Erythroblast (primary cell): ENCODE measurements at places on chromosomes 7 and 10.

GRCh38 chr7:153628825-153629224 lies 423.4 kb upstream of the DPP6 start:
- DNase-seq: no peak

GRCh38 chr7:35705932-35706461 lies 11.1 kb upstream of the HERPUD2 start:
- DNase-seq: no peak

DNA sequence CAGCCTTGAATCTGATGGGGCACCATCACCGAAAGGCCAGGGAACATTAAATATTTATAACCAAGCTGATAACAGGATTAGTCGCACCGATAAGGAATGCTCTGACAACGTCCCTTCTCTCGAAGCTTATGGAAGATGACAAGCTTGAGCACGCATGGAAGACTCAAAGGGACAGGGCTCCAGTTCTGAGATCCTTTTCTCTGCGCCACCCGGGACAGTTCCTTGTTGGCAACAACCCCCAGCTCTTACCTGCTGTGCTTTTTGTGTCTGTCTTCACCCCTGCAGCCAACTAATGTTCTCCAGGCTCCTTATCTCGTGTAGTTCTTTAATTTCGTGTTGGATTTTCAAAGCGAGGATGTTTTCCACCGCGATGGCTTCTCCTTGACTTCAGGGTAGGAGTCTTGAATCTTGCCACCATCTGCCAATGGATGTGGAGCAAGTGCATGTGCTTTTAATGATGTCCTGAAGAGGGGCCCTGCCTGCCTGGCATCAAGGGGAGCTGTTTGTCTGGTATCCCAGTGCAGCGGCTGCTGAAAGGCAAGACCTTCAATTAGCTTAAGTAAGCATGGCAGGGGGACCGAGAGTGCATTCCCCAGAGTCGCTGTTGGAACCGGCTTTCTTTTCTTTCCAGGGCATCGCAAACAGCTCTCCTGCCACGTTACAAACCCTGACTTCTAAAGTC lies 354 bp upstream of the FERD3L start:
- no peak for DNase-seq

- peak; percentile 51 for DNase-seq
Measured at GRCh38 chr7:16564909-16565426, 38.3 kb downstream of the LRRC72 start.

GRCh38 chr7:108027239-108027638 lies 24.3 kb upstream of the LAMB1 start:
- no peak for DNase-seq

- no peak for DNase-seq
Measured at GRCh38 chr7:34361663-34362250, 296.3 kb upstream of the NPSR1 start.

GRCh38 chr10:132176623-132177500 lies 9.9 kb upstream of the DPYSL4 start:
- no peak for DNase-seq

DNA sequence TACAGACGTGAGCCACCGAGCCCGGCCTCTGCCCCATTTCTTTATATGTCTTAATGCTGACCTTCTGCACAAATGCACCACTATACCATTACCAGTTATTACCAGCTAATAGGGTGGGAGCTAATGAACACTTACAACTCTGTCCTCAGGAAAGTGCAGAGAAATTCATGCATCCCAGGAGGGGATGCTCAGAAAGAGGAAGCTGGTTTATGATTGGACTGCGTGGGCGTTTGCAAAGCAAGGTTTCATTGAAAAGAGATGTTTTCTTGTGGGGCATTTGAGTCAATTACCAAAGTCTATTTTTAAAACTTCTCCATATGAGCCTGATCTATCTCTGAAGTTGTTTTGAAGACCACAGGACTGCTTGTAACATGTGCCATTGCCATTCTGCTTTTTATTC lies 417.7 kb upstream of the CELF2 start:
- no peak for DNase-seq

DNA sequence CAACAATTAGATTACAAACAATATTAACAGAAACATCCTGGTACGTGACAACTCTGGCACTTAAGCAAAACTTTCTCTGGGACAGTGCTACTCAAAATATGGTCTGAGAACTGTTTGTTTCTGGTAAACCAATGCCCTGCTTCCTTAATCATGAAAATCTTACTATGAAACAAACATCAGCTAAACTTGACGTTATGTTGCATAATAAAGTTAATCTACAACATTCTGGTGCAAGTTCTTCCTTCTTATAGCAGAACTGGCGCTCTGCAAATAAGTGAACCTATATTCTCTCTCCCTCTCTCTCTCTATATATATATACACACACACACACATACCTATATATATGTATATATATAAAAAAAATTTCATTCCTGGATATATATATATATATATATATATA lies 7.8 kb downstream of the C7orf33 start:
- DNase-seq: no peak

DNA sequence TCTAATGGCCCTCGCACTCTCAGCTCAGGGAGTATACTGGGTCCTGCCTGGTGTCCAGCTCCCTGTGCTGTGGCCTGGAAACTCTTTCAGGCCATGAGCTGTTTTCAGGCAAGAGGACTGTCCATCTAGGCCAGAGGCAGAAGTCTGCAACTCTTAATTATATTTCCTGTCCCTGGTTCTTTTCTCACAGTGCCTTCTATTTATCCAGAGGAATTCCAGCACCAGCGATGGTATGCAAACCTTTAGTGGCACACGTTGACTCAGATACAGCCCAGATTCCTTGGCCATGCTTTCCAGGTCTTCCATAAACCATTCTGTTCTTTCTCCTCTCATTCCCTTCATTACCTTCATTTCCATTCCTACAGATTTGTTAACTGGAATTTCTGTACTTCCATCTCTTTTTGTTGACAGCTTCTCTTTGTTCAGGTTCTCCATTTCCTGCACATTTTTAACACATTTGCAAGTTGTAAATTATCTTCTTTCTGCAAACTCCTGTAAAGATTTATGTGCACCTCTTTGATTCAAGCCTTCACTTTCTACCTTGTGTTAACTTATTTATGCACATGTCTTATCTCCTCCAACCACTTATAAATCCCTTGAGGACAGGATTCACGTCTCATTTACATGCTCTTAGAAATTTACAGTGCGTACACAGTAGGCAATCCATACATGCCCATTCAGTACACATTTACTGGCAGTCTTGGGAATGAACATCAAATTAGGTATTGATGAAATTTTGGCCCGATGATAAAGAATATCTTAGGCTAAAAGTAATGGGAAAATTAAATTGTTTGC lies 172.1 kb downstream of the CELF2 start:
- DNase-seq: no peak

- no peak for DNase-seq
Measured at GRCh38 chr7:113394856-113395255, 276.5 kb upstream of the SMIM30 start.
